ENCODE measurements at places on chromosomes 12 and 14.

- no peak for DNase-seq
Observed at GRCh38 chr14:64391113-64391725, 3.1 kb downstream of the MTHFD1 start.

DNA sequence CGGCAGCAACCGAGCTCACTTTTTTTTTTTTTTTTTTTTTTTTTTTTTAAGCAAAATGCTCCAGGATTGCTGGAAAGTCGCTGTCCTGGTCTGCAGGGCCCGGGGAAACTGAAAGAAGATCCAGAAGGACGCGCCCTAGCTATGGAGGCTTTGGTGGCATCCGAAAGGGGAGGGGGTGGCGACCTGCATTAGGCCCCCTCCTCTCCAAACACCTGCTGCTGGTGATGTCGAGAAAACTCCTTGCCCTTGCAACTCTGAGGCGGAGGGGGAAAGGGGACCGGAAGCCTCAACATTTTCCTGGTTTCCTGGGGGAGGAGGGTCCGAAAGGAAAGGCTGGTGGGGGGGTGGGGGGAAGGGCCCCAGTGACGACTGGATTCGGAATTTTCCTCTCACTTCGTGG, 421.1 kb downstream of the VRK1 start:
- DNase-seq = no peak

GRCh38 chr12:93746572-93747168, 69.5 kb downstream of the CRADD start:
- DNase-seq = no peak

GRCh38 chr12:53380104-53380793, at the start of gene SP1:
TSS of gene SP1 (plus strand) at chr12:53380176. CDS start at chr12:53380292, 116 bp downstream.
- peak; percentile 93 for DNase-seq

DNA sequence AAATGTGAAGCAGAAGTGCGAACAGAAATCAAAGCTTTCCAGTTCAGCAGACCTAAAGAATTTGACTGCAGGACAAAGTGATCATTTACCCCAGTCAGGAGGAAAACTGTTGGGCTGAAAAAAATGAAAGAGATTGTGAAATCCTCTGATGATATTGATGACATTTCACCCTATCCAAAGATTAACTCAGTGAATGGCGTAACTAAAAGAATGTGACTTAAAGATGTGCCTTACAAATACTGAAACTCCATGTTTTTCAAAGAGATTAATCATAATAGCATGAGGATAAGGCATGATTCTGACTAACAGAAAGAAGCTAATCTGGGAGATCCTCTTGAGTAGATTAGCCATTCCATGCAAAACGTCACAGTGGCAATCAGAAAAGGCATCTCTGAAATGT, 225.6 kb downstream of the DUSP6 start:
- DNase-seq = no peak

GRCh38 chr14:103739466-103739792, 23.8 kb downstream of the ZFYVE21 start:
- DNase-seq = no peak

GRCh38 chr14:36069535-36069900, 107.0 kb downstream of the PTCSC3 start:
- DNase-seq = no peak

- no peak for DNase-seq
Observed at GRCh38 chr14:80628547-80628946, 313.0 kb downstream of the CEP128 start.

GRCh38 chr14:69827560-69827959, 30.5 kb upstream of the SLC10A1 start:
- no peak for DNase-seq

DNA sequence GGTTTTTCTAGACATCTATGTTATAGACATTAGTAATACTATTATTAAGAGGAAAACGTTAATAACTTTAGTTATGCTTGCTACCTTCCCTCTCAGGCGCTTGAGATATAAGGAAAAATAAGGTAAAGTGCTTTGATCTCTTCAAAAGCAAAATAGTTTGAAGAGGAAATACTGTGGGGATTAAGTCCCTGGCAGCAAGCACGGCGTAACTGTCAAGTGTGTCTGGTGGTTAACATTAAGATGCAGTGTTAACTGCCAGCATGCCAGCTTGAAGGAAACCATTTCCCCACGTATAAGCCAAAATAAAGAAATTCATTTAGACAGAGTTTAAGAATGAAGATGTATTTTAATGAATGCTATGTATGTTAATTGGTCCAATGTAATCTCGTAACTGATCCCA, 31.8 kb downstream of the PELI2 start:
- DNase-seq = no peak

DNA sequence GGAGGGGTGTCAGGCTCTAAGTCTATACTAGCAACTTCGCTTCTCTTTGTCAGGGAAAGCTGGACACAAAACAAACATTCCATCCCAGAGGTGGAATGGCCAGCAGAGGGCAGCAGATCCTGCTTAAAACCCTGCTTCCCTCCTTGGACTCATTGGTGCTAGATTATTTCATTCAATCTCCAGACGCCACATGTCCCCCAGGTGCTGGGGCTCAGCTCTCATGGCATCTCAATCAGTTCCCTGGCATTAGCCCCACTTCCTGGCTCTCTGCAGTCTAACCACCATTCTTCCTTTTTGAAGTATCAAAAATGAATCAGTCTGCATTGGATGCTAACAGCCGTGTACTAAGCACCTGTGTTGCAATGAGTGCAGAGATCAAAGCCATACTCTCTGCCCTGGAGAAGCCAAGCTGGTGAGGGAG, 8.1 kb upstream of the PPP1R1A start:
- peak; percentile 14 for DNase-seq

GRCh38 chr12:77299910-77300669, 234.7 kb upstream of the E2F7 start:
- DNase-seq = no peak

GRCh38 chr12:106670131-106670530, 87.3 kb downstream of the RFX4 start:
- no peak for DNase-seq

GRCh38 chr12:108620236-108620879, 13.3 kb downstream of the SELPLG start:
- DNase-seq = no peak

- no peak for DNase-seq
Observed at GRCh38 chr14:74804219-74804825, 41.2 kb downstream of the YLPM1 start.
